Lung (tissue), 17 donors: ENCODE measurements at places on chromosomes 6 and 20. TPM values are rescaled to one million over a fixed set of nuclear protein-coding genes. Genes with fewer than 3 reads are reported as not detected.

The HTR1E gene
- polyA plus RNA-seq = not detected

The GPR63 gene
- 0.14 TPM for polyA plus RNA-seq

The B3GAT2 gene
- polyA plus RNA-seq = 0.06 TPM

The MDFI gene
- 21.8 TPM for polyA plus RNA-seq

The HFE gene
- 5.7 TPM for polyA plus RNA-seq

The TP53TG5 gene
- polyA plus RNA-seq = 0.28 TPM

The ZSCAN23 gene
- polyA plus RNA-seq = 0.66 TPM

The SLCO4A1 gene
- polyA plus RNA-seq = 35.3 TPM

The BMP7 gene
- polyA plus RNA-seq = 0.67 TPM

The DTNBP1 gene
- polyA plus RNA-seq = 23.0 TPM

The FAM83C gene
- not detected for polyA plus RNA-seq

The RIPOR3 gene
- polyA plus RNA-seq = 7.4 TPM

The FERMT1 gene
- polyA plus RNA-seq = 0.98 TPM

The XKR7 gene
- 0.02 TPM for polyA plus RNA-seq
